CD8-positive, alpha-beta memory T cell (primary cell): ENCODE measurements at places on chromosomes 11 and 22.

DNA sequence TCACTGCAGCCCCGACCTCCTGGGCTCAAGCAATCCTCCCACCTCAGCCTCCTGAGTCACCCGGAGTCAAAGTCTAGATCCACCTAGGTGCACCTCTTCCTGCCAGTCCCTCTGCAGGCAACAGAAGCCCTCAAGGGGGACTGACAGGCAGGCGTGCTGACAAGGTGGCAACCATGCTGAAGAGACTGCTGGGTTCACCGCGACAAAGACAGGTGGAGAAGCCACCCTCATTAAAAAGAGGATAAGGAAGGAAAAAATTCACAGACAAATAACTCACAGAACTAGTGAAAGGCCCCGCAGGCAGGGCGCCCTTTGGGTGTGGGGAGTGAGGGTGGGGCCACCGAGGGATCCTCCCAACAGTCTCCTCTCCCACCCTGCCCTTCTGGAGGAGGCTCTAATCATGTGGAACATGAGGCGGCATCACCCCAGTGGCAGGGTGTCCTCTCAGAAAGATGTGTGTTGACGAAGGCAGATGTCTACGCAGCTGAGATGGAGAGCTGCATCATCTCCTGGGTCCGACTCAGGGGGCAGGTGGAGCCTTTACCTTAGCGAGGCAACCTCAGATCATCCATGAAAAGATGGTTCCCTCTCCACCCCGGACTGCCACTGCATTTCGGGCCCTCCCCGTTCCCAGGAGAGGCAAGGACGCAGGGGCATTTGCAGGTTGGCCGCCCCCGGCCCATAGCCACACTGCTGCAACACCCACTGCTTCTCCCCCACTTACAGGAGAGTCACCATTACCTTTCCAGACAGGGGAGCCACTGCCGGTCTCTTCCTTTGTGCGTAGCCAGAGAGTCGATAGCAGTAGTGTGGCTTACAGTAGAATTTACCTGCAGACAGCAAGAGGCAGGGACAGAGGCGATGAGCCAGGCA is 91.2 kb upstream of the BID start:
- no peak for DNase-seq
- H3K27ac ChIP-seq = no peak overlapping the region
- H3K4me3 ChIP-seq = no peak overlapping the region
- no peaks in the 10 kb centered on the region for H3K27me3 ChIP-seq
- H3K36me3 ChIP-seq = no peaks in the 10 kb centered on the region

GRCh38 chr11:75815345-75816168 is 547 bp downstream of the UVRAG start:
- no peaks in the 10 kb centered on the region for H3K36me3 ChIP-seq
- H3K4me1 ChIP-seq = peaks cover 25% of the 10 kb centered on the region
- H3K27me3 ChIP-seq = no peaks in the 10 kb centered on the region
- peak overlapping the region; percentile 75 for H3K27ac ChIP-seq
- H3K4me3 ChIP-seq = peak overlapping the region; percentile 69

- DNase-seq = no peak
- no peaks in the 10 kb centered on the region for H3K4me1 ChIP-seq
- H3K36me3 ChIP-seq = no peaks in the 10 kb centered on the region
- H3K27me3 ChIP-seq = no peaks in the 10 kb centered on the region
Measured at GRCh38 chr22:32744176-32744959, 57.1 kb upstream of the TIMP3 start.

DNA sequence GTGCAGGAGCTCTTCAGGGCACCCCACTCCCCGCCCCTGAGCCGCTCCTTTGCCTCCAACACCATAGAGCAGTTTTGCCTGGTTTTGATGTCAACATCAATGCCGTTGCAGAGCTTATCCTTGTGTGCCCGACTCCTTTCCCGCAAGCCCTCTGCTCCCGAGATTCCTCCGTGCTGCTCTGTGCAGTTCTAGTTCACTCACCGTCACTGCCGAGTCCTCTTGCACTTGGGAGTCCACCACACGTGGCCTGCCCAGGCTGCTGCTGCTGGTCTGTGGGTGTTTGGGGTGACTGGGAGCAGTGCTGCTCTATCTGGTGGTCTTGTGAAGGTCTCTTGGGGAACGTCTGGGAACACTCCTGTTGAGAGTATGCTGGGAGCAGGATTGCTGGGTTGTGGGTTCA is 63.8 kb upstream of the ANO1 start:
- H3K27me3 ChIP-seq = no peaks in the 10 kb centered on the region
- H3K4me1 ChIP-seq = no peaks in the 10 kb centered on the region
- no peak overlapping the region for H3K27ac ChIP-seq
- DNase-seq = no peak
- no peaks in the 10 kb centered on the region for H3K36me3 ChIP-seq
